BJ (cell line): ENCODE measurements at places on chromosomes 5 and 9. TPM values are rescaled to one million over a fixed set of nuclear protein-coding genes. Genes with fewer than 3 reads are reported as not detected.

GRCh38 chr5:37723162-37723961 lies 116.5 kb downstream of the GDNF start:
- no peak for DNase-seq

GRCh38 chr9:133436681-133437080 lies 14.5 kb downstream of the ADAMTS13 start:
- no peak for DNase-seq

GRCh38 chr5:31421806-31422586 lies 109.9 kb downstream of the DROSHA start:
- DNase-seq, result no peak

- no peak for DNase-seq
Measured at GRCh38 chr9:34426347-34427074, 31.9 kb downstream of the FAM219A start.

MOB3B gene
- polyA plus RNA-seq, result 0.04 and 0.05 TPM in 2 replicates

SH3GL2 gene
- 1.7 and 1.9 TPM in 2 replicates for polyA plus RNA-seq

OR1N1 gene
- not detected in 2 replicates for polyA plus RNA-seq

SVEP1 gene
- polyA plus RNA-seq, result 24.8 and 33.5 TPM in 2 replicates

DNA sequence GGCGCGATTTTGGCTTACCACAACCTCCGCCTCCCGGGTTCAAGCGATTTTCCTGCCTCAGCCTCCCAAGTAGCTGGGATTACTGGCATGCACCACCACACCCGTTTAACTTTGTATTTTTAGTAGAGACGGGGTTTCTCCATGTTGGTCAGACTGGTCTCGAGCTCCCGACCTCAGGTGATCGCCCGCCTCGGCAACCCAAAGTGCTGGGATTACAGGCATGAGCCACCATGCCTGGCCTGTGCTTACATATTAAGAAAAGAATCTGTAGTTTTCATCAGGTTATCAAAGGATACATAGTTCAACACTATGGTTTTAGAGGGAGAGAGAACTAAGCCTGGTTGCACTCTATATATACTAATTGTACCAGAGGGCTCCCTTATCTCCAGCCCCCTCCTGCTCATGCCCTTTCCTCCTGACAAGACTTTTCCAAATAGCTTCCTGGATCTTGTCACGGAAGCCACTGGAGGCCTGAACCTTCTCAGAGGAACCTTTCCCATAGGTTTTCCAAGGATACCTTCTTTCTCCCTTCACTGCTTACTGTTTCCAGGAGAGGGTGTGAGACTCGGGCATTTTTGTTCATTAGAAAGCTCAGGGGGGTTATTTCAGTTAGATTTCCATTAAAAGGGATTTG lies 53.1 kb downstream of the SLC44A1 start:
- DNase-seq, result no peak

- peak; percentile 4 for DNase-seq
Measured at GRCh38 chr5:91641730-91642350, 258.7 kb upstream of the ARRDC3 start.

LHFPL2 gene
- polyA plus RNA-seq, result 4.4 and 5.6 TPM in 2 replicates

GRCh38 chr5:170614065-170614490 lies 110.3 kb downstream of the KCNIP1 start:
- DNase-seq, result no peak

DNM1 gene
- 6.4 and 8.4 TPM in 2 replicates for polyA plus RNA-seq

DNA sequence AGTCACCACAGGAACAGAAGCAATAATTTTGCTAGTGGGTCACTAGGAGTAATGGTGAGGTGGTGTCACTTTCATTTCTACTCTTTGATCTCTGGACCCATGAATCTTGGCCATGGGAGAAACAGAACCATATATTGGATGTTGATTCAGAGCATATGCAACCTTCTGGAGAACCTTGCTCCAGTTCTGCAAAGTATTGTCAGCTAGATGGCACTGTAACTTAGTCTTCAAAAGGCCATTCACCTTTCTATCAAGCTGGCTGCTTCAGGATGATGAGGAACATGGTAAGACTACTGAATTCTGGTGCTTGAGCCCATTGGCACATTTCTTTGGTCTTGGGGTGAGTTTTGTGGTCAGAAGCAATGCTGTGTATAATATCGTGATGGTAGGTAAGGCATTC lies 129.1 kb upstream of the FBN2 start:
- no peak for DNase-seq

MAMDC4 gene
- 0.86 and 1.6 TPM in 2 replicates for polyA plus RNA-seq

GRCh38 chr5:32020271-32020670 lies 153.8 kb downstream of the GOLPH3 start:
- no peak for DNase-seq

NACC2 gene
- 14.7 and 19.2 TPM in 2 replicates for polyA plus RNA-seq

DNA sequence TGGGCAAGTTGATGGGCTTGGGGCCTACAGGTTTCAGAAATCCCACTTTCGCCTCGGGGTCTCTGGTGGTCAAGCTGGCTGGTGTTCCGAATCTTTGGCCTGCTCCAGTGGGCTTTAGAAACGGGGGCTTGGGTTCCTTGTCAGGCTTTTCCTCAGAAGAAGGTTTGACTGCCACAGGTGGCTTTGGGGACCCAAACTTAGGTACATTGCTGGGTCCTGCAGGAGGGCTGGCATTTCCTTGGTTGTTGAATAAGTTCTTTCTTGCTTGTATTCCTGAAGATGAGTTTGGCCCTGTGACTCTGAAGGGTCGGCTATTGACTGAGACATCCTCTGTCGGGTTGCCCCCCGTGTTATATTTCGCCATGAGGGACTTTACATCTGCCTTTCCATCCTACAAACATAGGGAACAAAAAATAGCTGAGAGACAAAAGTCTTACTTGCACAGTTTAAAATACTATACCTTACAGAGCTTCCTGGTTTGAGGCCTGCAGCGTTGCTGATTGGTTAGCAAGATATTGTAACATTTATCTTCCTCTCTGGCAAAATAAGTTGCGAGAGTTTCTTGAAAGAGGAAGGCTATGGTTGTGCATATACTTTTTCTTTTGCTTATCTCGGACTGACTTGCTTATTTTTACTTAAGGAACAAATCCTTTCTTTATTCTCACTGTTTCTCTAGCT lies 16.6 kb downstream of the FYB1 start:
- no peak for DNase-seq

UBLCP1 gene
- 8.8 and 20.8 TPM in 2 replicates for polyA plus RNA-seq

- no peak for DNase-seq
Measured at GRCh38 chr5:174511714-174512253, 212.6 kb upstream of the MSX2 start.

PCDHA8 gene
- 0.01 and 0.02 TPM in 2 replicates for polyA plus RNA-seq

- no peak for DNase-seq
Measured at GRCh38 chr9:105880517-105880916, 186.2 kb downstream of the TMEM38B start.

GPR151 gene
- not detected in 2 replicates for polyA plus RNA-seq

DNA sequence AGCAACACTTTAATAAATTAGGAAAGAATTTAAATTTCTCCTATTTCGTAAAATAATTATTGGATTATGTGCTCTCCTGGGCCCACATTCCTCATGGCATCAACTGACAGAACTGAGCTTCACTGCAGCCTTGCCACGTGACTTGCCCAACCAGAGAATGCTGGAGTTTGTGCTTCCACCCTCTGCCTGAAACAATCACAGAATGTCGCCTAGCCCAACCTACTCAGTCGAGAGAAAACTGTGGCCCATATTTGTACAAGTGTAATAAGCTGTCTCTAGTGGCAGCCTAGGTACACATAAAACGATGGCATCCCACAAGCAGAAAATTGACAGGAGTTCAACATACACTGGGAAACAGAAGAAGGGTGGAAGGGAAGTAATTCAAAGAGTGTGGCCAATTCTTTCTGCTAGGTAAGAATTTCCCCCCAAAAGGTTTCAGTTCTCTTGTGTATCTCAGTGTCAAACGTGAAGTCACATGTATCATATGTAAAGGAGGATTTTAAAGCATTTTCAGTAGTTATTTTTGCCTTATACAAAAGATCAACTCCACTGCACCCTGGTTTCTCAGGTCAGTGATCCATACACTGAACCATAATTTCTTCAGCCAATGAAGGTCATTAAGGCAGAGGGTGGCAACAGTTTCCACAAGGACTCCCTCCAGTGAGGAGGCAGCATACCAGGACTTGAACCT lies 41.7 kb downstream of the ZNF608 start:
- DNase-seq, result no peak

PTPN3 gene
- 1.1 and 1.4 TPM in 2 replicates for polyA plus RNA-seq

GRCh38 chr9:136225366-136225747 lies 20.3 kb downstream of the QSOX2 start:
- no peak for DNase-seq

- DNase-seq, result no peak
Measured at GRCh38 chr9:100852088-100852487, 176.4 kb upstream of the PLPPR1 start.

DNA sequence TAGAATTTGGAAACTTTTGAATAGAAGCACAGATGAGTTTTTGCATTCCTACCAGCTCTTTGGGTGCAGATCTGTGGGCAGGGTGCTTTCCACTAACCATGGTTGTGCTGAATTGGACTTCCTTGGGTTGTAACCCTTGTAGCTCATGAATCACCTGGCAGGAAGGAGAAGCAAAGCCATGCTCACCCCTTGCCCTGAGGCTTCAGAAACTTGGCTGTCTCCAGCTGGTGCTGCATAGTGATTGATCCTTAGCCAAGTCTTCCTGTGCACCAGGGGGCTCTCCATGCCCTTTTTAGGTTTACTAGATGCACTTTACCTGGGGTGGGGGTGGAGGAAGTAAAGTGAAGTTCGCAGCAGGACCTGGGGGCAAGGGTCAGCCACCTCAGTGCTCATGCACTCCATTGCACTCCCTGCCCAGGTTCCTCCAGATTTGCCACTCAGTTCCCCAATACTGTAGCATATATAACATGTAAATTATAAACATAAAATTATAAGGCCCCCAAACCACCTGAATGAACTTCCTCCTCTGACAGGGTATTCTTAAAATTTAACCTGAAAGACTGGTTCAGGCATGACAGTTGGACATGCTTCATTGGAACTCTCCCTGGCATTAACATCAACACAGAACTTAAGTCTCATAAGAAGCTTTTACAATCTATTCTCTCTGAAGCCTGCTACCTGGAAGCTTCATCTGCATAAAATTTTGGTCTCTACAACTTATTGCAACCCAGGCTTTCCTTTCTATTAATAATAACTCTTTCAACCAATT lies 25.8 kb upstream of the IFNA14 start:
- DNase-seq, result no peak

ADAMTSL1 gene
- polyA plus RNA-seq, result 12.6 and 17.2 TPM in 2 replicates

DNA sequence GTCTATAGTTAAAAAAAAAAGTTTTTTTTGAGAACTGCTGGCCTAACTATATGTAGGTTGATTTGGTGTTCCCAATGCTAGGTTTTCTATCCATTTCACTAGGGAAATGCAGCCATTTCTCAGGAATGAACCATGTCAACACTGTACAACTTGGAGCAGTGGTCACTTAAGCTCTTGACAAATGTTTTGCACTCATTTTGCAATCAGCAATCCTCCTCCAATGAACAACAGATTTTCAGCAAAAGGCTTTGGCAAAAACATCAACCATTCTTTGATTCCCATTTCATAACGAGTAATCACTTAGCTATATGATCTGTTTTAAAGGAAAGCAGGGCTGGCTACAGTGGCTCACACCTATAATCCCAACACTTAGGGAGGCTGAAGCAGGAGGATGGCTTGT lies 17.9 kb downstream of the STRBP start:
- DNase-seq, result no peak
